Thyroid gland (tissue), 4 donors: ENCODE measurements at places on chromosomes 1 and 21. TPM values are rescaled to one million over a fixed set of nuclear protein-coding genes. Genes with fewer than 3 reads are reported as not detected.
A peak's percentile ranks its signal among the peaks of the same experiment; 100 is the strongest.

DNA sequence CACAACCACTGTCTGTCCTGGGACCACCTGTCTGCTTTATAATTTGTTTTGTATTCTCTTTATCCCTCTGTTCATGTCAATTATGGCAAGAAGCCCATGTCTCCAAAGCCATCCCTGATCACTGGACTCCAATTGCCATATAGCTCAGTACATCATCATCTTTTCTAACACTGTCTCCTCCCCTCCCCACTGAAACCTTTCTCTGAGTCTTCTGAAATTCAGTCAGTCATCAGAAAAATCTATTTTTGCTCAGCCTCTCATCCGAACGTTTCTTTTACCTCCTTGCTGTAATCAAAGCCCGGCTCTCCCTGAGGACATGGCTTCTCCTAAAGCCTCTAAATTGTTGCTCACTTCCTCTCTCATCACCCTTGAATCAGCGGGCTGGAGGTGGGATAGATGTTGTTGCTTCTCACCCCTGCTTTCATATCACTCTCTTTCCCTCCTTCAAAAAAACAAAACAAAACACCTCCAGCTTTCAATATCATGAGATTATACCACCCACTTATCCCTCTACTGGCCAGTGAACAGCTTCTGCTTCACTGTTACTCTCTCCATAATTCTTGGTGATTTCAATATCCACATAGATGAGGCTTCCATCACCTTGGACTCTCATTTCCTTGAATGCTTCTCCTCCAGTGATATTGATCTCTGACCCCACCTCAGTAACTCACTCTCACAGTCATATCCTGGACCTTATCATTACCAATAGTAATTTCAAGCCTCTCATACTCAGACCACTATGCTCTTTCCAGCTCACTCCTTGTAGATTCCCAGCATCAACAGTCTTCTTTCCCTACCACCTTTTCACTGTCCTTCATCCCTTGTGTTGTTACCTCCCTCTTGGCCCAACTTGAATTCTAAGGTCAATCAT lies 27.8 kb downstream of the RAB3B start:
- H3K27ac ChIP-seq, result no peak overlapping the region
- no peaks in the 10 kb centered on the region for H3K27me3 ChIP-seq
- no peak overlapping the region for H3K4me3 ChIP-seq
- H3K4me1 ChIP-seq, result no peaks in the 10 kb centered on the region
- no peak for DNase-seq

DNA sequence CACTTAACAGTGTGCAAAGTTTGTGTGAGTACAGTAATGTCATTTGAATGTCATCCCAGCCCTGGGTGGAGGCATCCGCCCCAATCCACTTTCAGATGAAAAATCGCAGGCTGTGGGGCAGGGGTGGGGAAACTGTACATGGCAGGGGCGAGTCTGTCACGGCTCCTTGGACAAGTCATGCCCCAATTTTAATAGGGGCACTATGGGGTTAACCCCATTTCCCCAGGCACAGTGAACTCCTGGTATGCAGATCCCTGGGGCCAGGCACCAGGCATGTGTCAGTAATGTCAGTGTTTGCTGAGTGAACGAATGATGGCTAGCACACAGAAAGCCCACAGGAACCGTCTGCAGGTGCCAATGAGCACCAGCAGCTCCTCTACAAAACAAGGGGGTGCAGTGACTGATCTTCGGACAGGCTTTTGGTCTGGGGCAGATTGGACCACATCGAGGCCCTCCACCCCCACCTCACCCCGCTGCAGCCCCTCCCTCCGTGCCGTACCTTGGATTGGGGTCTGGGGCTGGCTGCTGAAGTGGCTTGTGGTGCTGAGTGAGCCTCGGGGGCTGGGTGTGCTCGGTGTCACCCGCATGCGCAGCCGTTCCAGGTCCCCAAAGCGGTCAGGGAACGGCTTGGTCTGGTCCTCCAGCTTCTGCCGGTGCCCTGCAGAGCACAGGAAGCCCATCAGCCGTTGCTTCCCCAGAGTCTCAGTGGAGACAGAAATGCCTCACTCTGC lies 23.2 kb downstream of the RUNX3 start:
- no peaks in the 10 kb centered on the region for H3K4me1 ChIP-seq
- no peaks in the 10 kb centered on the region for H3K27me3 ChIP-seq
- H3K27ac ChIP-seq, result no peak overlapping the region
- no peaks in the 10 kb centered on the region for H3K36me3 ChIP-seq
- no peak for DNase-seq

DNA sequence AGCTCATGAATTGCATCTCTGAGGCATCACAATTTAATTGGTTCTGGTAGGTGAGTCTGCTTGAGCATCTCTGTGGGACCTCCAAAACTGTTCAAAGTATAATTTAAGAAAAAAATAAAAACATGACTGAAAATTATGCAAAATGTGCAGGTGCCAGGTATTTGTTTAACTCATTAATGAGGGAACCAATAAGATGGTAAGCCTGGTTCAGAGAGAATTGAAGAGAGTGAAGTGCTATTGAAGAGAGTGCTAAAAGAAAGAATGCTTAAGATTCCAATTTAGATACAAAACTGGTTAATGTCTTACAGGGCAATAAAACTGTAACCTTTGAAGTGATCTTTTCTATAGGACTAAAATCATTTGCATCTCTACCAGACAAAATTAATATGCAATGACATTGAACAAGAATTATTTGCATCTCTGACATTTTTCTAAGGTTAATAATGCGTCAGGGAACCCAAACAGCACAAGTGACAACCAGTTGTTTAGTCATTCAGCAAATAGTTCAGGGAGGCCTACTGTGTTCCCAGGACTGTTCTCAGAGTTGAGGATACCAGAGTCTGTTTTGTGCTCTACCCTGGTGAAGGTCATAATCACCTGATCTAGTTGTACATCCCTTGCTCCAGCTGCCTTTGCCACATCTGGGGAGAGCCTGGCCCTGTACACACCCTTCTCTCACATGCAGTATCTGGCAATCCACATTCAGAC lies 183.5 kb downstream of the PATJ start:
- no peak overlapping the region for H3K4me3 ChIP-seq
- no peaks in the 10 kb centered on the region for H3K4me1 ChIP-seq
- no peak for DNase-seq
- no peaks in the 10 kb centered on the region for H3K27me3 ChIP-seq

FCRL4 gene
- not detected for total RNA-seq

DNA sequence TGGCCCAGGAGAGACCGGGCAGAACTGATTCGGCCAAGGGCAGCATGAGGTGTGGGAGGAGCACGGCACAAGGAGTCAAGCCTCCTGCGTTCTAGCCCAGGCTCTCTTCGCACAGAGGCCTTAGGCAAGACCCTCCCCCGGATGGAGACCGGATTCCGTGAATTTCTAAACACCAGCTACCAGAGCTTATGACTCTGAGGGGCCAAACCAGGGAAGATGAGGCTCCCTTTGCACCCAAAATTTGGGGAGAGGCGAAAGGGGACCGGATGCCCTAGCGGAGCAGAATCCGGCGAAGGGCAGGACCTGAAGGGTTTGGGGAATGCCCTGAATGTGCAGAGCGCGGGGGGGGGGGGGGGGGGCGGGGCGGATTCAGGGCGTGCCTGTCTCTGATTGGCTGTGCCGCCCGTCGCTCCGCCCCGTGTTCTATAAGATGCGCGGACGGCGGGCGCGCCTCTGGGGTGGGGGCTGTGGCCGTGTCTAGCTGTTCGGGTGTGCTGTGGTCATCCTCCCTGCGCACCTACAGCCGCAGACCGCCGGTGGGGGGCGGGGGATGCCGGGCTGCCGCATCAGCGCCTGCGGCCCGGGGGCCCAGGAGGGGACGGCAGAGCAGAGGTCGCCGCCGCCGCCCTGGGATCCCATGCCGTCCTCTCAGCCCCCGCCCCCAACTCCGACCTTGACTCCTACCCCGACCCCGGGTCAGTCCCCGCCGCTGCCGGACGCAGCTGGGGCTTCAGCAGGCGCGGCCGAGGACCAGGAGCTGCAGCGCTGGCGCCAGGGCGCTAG lies at the start of gene TRNP1:
TRNP1 (plus strand) TSS at position 456 of the 783 bp plus-strand sequence; CDS start at position 551, 95 bp downstream.
- no peaks in the 10 kb centered on the region for H3K36me3 ChIP-seq
- H3K4me1 ChIP-seq, result peaks cover 12% of the 10 kb centered on the region
- no peaks in the 10 kb centered on the region for H3K27me3 ChIP-seq
- H3K27ac ChIP-seq, result no peak within 1 kb of the TSS
- H3K4me3 ChIP-seq, result peak within 1 kb of the TSS; percentile 44

GRCh38 chr1:49307457-49307856 lies 530.8 kb upstream of the BEND5 start:
- no peak overlapping the region for H3K4me3 ChIP-seq
- no peaks in the 10 kb centered on the region for H3K27me3 ChIP-seq
- DNase-seq, result no peak
- H3K4me1 ChIP-seq, result no peaks in the 10 kb centered on the region
- no peaks in the 10 kb centered on the region for H3K36me3 ChIP-seq
- H3K27ac ChIP-seq, result no peak overlapping the region

- no peak overlapping the region for H3K4me3 ChIP-seq
- H3K36me3 ChIP-seq, result no peaks in the 10 kb centered on the region
- peaks cover 19% of the 10 kb centered on the region for H3K4me1 ChIP-seq
These were observed 32.2 kb upstream of the IFNAR2 start for GRCh38 chr21:33197496-33197895.

- DNase-seq, result peak; percentile 40
- H3K36me3 ChIP-seq, result no peaks in the 10 kb centered on the region
- no peak within 1 kb of the TSS for H3K27ac ChIP-seq
- H3K27me3 ChIP-seq, result no peaks in the 10 kb centered on the region
- H3K4me3 ChIP-seq, result peak within 1 kb of the TSS; percentile 52
These were observed at the start of gene BATF3 for GRCh38 chr1:212699625-212700222. Gene BATF3, minus strand, starts transcription at chr1:212699840. Its CDS starts 78 bp downstream, at chr1:212699762.

GRCh38 chr1:224108991-224109390 lies 4.9 kb upstream of the FBXO28 start:
- no peaks in the 10 kb centered on the region for H3K36me3 ChIP-seq
- peaks cover 4% of the 10 kb centered on the region for H3K4me1 ChIP-seq
- H3K27me3 ChIP-seq, result no peaks in the 10 kb centered on the region

NUDT4B gene
- total RNA-seq, result 48.8 TPM

DNA sequence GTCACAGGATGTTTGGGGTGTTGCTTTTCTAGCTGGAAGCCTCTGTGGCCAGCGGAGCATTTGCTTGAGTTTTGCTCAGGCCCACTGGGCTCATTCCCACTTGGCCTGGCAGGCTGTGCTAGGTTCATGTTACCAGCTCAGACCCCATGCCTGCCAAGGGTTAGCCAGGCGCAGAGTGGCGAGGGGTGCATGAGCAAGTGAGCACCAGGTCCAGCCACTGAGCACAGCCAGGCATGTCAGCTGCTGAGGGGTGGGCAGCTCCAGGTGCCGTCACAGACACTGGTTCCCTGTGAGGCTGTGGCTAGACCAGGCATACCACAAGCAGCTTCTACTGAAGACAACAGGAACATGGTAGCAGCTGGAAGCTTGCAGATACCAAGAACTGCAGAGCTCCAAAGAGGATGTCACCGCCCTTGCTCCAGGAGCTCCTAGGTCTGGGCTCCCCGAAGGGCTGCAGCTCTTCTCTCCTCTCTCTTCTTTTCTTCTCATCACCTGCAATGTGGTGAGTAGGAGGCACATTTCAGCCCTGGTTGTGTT lies 52.0 kb upstream of the CYYR1 start:
- no peaks in the 10 kb centered on the region for H3K4me1 ChIP-seq
- H3K36me3 ChIP-seq, result no peaks in the 10 kb centered on the region
- H3K27ac ChIP-seq, result no peak overlapping the region
- H3K4me3 ChIP-seq, result no peak overlapping the region

- H3K4me1 ChIP-seq, result peaks cover 12% of the 10 kb centered on the region
- DNase-seq, result peak; percentile 8
- H3K36me3 ChIP-seq, result no peaks in the 10 kb centered on the region
These were observed 88.6 kb downstream of the NUF2 start for GRCh38 chr1:163410073-163410999.

- H3K27ac ChIP-seq, result no peak overlapping the region
- no peak for DNase-seq
- no peak overlapping the region for H3K4me3 ChIP-seq
- H3K36me3 ChIP-seq, result no peaks in the 10 kb centered on the region
These were observed 43.4 kb downstream of the NMNAT2 start for GRCh38 chr1:183374825-183375224.

- H3K27ac ChIP-seq, result no peak overlapping the region
- no peaks in the 10 kb centered on the region for H3K36me3 ChIP-seq
These were observed 33.2 kb downstream of the ATP8B2 start for GRCh38 chr1:154358519-154358918.

- no peak overlapping the region for H3K4me3 ChIP-seq
- no peaks in the 10 kb centered on the region for H3K27me3 ChIP-seq
- no peak for DNase-seq
- peaks cover 18% of the 10 kb centered on the region for H3K4me1 ChIP-seq
- no peak overlapping the region for H3K27ac ChIP-seq
These were observed 244.0 kb downstream of the PLPP3 start for GRCh38 chr1:56335394-56335793.

GRCh38 chr1:30731806-30732276 lies 8.5 kb upstream of the MATN1 start:
- DNase-seq, result no peak
- H3K36me3 ChIP-seq, result no peaks in the 10 kb centered on the region
- H3K27me3 ChIP-seq, result no peaks in the 10 kb centered on the region

MTF2 gene
- total RNA-seq, result 29.2 TPM

FLG gene
- total RNA-seq, result 0.11 TPM

- H3K4me3 ChIP-seq, result no peak overlapping the region
- peaks cover 69% of the 10 kb centered on the region for H3K4me1 ChIP-seq
- peak overlapping the region; percentile 93 for H3K27ac ChIP-seq
- no peaks in the 10 kb centered on the region for H3K27me3 ChIP-seq
- no peak for DNase-seq
- H3K36me3 ChIP-seq, result no peaks in the 10 kb centered on the region
These were observed 25.0 kb downstream of the ABCA4 start for GRCh38 chr1:94095744-94096469.

TMCC2 gene
- 2.7 TPM for total RNA-seq

GRCh38 chr21:45264146-45264911 lies 23.4 kb downstream of the POFUT2 start:
- no peak overlapping the region for H3K27ac ChIP-seq
- peaks cover 40% of the 10 kb centered on the region for H3K36me3 ChIP-seq
- no peak for DNase-seq
- no peak overlapping the region for H3K4me3 ChIP-seq

DNA sequence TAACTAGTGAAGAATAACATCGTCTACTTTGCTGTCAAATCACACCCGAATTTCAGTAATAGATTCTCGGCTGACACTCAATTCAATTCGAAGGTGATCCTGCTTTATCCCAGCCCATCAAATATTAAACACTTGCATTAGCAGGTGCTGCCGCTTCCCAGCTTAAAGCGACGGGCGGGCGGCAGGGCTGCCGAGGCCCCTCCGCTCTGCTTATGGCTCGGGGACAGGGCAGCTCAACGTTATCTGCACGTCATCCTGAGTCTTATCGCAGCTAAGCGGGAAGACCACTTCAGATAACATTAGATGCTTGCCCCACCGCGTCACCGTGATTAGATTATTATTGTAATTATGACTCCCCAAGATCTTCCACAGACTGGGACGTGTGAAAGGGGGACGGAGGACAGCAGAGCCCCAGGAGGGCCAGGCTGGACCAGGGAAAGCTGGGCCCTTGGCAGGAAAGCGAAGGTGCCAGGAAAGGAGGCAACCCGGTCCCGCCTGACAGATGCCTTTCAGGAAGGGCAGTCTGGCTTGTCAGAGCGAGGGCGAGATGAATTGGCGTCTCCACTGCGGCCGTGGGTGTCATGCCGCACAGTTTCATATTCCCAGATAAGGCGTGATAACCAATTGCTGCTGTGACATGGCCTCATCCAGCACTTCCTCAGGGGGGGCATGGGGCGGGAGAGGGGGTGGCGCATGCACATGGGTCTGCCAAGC lies 37.0 kb downstream of the DMAP1 start:
- H3K27me3 ChIP-seq, result no peaks in the 10 kb centered on the region
- no peak for DNase-seq
- no peaks in the 10 kb centered on the region for H3K36me3 ChIP-seq
- no peak overlapping the region for H3K27ac ChIP-seq
